Kidney (tissue), 22 donors: ENCODE measurements at places on chromosomes 13 and 19. TPM values are rescaled to one million over a fixed set of nuclear protein-coding genes. Genes with fewer than 3 reads are reported as not detected.

DNA sequence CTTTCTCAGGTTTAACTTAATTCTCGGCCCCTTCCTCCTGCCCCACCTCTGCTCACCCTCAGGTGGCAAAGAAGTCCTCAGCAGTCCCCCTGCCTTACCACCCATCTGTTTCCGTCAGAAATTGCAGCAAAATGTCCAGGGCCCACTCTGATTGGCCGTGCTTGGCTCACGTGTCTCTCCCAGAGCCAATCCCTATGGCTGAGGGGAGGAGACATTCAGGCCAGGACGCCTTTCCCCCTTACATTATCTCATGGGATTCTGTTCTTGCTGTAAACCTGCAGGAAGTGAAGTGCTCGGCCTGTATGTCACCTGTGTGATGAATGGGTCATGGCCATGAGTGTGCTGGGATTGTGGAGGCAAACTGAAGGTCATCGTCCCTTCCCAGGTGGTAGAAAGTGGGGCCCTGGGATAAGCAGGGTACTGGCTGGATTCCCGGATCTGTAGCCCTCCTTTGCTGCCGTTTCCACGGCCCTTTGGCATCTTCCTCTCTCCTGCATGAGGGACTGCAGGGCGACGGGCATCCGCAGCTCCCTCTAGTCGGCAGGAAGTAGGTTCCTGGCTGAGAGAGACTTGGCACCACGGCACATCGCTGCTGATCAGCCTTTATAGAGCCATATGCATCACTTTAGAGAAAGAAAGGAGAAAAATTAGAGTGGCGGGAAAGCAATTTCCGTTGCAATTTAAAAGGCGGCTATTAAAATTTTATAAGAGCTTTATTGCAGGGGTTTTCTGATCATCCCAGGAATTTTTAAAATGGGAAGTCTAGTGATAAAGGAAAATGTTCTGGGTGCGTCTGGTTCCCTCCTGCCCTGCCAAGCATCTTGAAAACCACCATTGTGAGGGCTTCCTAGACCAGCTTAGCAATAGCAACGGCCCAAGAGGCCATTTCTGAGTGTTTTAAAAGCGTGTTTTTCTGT lies 118.2 kb downstream of the SIPA1L3 start:
- no peak for DNase-seq

Gene VSTM1
- 1.0 TPM for polyA plus RNA-seq

- DNase-seq = no peak
Measured at GRCh38 chr19:1236576-1236975, 1.2 kb downstream of the CBARP start.

Gene LRRC25
- polyA plus RNA-seq = 2.7 TPM

- DNase-seq = no peak
Measured at GRCh38 chr13:28128030-28128429, 10.3 kb upstream of the PAN3 start.

DNA sequence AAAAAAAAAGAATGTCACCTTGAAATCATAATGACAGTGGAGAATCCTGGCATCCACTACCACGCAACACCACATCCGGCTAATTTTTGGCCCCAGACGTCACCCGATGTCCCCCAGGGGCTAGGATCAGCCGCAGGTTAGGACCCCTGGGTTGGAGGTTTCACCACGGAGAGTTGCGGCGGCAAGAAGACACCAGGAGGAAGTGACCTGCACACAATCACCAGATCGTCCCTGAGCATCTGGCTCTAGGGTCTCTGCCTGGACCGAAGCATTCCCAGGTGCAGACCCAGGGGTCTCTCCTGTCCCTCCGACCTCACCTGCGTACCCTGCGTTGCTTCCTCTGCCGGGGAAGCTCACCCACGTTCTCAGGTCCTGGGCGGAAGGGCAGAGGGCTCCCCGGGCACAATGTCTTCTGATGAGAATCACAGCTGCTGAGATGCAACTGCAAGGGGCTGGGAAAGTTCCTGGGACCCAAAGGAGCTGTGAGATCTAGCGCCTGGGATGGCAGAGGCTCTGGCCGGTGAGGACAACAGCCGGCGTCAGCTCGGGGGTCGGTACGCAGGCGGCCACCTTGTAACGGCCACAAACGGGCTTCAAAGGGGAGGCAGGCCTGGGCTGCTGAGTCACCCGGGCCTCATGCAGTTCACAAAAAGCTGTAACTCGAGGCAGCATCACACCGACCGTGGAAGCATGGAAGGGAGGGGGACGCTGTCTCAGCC lies 111.2 kb downstream of the GADD45B start:
- DNase-seq = no peak

GRCh38 chr19:3269916-3270671 lies 45.6 kb downstream of the CELF5 start:
- no peak for DNase-seq

- no peak for DNase-seq
Measured at GRCh38 chr19:32599736-32600157, 18.8 kb downstream of the PDCD5 start.

GRCh38 chr19:57511484-57511883 lies 11.7 kb downstream of the ZNF773 start:
- no peak for DNase-seq

GRCh38 chr19:56193981-56194640 lies 3.5 kb downstream of the ZSCAN5B start:
- no peak for DNase-seq

- DNase-seq = peak; percentile 81
Measured at GRCh38 chr13:95387733-95388207, 86.5 kb upstream of the ABCC4 start.

DNA sequence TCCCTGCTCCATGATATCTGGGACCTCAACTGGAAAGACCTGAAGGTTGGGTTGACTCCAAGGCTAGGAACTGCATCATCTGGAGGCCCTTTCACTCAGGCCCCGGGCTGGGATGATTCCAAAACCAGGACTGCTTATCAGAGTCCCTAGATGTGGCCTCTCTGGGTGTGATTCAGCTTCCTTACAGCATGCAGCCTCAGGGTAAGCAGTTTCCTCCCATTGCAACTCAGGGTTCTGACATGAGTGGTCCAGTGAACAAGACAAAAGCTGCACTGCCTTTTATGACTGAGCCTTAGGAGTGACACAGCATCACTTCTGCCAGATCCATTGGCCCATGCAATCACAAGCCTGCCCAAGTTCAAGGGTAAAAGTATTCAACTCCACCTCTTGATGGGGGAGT lies 502.8 kb downstream of the COG6 start:
- DNase-seq = no peak

- DNase-seq = peak; percentile 77
Measured at GRCh38 chr13:113491418-113491883, 940 bp upstream of the DCUN1D2 start.

Gene KANK2
- polyA plus RNA-seq = 37.5 TPM

GRCh38 chr13:51608857-51609406 lies 24.7 kb downstream of the WDFY2 start:
- no peak for DNase-seq

- no peak for DNase-seq
Measured at GRCh38 chr19:55581145-55581822, 636 bp upstream of the ZNF579 start.

GRCh38 chr13:72163678-72164077 lies 296.7 kb upstream of the DACH1 start:
- no peak for DNase-seq

Gene PCSK4
- polyA plus RNA-seq = 5.5 TPM

DNA sequence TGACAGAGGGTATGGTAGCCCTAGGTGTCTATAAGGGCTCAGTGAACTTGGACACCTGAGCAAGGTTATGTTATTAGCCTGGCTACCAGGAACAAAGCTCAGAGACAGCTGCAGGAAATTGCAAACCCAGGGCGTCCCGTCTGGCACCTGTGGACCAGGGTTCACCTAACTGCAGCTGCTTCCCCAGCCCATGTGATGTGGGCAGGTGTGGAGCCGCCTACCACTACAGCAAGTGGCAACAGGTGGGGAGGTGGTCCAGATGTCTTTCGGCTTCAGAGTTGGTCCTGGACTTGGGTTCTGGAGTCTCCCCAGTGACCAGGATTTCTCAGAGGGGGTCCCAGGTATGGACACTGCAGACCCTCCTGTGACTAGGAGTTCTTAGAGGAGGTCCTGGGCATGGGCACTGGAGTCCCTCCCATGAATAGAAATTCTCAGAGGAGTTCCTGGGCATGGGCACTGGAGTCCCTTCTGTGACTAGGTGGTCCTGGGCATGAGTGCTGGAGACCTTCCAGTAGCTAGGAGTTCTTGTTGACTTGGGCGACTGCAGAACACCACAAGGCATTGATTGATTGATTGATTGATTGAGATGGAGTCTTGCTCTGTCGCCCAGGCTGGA lies 25.2 kb downstream of the ACTL9 start:
- no peak for DNase-seq

DNA sequence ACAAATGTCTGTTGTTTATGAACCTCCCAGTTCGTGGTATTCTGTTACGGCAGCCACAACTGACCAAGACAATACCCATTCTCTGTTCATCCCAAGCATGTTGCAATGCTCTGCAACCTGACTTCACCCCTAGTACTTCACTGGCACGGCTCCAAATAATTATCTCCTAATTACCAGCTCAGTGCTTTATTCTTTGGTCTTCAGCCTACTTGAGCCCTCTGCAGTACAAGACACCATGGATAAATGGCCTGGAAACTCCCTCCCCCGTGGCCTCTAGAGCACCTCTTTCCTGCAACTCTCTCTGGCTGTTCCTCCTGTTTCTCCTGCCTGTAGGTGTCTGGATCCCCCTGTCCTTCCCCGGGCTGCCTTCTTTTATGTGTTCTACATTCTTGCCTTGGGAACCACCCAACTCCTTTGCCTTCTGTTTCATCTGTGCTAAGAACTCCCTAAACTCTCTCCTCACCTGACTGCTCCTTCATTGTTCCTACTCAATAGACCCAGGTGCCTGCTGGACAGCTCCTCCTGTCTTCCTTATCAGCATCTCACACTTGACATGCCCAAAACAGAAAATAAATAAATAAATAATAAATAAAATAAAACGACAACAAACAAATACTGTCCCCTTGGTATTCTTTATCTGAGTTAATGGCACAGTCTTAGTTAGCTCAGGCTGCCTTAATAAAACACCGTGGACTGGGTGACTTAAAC lies 200.4 kb upstream of the IPO5 start:
- DNase-seq = no peak

DNA sequence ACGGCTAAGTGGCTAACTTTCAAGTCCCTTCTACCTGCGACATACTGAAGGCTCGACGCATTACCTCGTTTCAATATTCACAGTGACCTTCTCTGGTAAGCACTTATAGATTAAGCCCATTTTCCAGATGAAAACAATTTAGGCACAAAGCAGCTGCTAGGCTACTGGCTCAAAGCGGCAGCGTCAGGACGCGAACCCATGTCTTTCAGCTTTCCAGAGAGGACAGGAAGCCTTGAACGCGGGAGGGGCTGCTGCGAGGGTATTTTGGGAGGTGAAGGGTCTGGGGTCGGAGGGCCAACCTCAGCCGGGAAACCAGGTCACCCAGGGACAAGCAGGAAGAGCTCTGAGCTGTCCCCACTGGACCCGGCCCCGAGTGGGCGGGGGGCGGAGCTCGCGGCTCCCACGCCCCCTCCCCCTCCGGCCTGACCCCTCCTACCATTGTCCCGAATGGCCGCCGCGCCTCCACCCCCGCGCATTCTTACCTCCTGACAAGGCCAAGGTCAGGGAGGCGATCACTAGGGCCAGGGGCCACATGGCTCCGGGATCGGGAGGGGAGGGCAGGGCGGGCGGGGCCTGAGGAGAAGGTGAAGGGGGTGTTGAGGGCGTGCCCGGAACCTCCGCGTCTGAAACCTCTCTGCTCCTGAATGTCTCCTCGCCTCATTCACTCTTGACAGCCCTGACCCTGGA lies at the start of gene KLK13:
Gene KLK13 (minus strand): TSS at position 559 of the 687 bp plus-strand sequence. CDS start 25 bp downstream, at position 534.
- DNase-seq = peak; percentile 22

Gene CYSLTR2
- 1.2 TPM for polyA plus RNA-seq

GRCh38 chr13:109778102-109778542 lies 8.3 kb downstream of the IRS2 start:
- DNase-seq = no peak

DNA sequence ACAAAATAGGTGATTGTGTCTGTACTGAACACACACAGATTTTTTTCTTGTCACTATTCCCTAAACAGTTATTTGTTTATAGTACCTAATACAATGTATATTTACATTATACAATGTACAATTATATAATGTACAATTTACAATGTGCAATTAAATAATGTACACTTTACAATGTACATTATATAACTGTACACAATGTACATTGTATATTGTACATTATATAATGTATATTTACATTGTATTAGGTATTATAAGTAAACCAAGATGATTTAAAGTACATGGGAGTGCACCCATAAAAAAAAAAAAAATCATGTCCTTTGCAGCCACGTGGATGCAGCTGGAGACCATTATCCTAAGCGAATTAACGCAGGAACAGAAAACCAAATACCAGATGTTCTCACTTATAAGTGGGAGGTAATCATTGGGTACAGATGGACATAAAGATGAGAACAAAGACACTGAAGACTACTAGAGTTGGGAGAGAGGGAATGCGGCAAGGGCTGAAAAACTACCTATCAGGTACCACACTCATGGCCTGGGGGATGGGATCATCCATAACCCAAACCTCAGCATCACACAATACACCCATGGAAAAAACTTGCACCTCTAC lies 68.1 kb downstream of the ABCC4 start:
- DNase-seq = no peak

DNA sequence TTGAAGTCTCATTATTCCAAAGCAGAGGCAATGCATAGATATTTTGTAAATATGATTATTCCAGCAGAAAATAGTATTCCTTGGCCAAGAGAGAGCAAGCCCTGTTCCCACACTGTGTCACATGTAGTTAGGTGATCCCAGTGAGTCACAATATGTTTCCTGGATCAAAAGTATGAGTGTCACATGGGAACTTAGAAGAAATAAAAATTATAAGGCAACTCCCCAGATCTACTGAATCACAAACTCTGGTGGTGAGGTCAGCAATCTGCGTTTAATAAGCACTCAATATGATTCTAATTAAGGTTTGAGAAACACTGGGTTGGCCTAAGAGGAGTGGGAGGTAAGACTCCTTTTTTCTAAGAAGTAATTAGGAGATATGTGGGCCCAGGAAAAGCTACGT lies 1504.5 kb upstream of the PCDH20 start:
- no peak for DNase-seq

- DNase-seq = peak; percentile 62
Measured at GRCh38 chr13:113059891-113060290, 45.7 kb upstream of the F7 start.

DNA sequence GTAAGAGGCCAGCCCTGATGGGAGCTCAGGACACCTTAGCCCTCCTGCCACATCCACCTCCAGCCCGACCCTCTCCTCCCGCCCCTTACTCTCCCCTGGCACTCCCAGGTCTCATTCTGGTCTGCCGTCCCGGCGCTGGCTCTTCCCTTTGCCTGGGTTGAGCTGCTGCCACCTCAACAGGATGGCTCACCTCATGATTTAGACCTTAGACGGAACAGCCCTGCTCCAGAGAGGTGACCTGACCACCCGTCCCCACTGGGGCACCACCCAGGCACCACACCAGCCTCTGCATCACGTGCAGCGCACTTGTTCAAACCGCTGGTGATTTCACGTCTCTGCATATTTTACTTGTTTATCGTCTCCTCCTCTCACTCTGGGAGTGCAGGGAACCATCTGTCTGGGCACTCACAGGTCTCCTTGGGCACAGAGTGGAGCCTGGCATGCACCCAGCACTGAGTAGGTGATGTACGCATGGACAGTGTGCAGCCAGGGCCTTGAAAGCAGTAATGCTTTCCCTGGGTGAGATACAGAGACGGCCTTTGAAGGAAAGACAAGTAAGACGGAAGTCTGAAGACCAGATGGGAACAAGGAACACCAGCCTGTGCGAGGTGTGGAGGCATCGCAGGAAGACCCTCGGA lies 183.1 kb downstream of the KATNAL1 start:
- no peak for DNase-seq

GRCh38 chr13:75769141-75769905 lies 133.2 kb downstream of the LMO7 start:
- DNase-seq = no peak

GRCh38 chr13:54210397-54211049 lies 1181.9 kb downstream of the OLFM4 start:
- no peak for DNase-seq
